ENCODE measurements at places on chromosomes 6 and 20. TPM values are rescaled to one million over a fixed set of nuclear protein-coding genes. Genes with fewer than 3 reads are reported as not detected.

- no peak for DNase-seq
Observed at GRCh38 chr20:4714818-4715217, 6.9 kb upstream of the PRND start.

- no peak for DNase-seq
Observed at GRCh38 chr6:155589190-155589589, 133.6 kb upstream of the NOX3 start.

- no peak for DNase-seq
Observed at GRCh38 chr6:124319410-124319809, 515.7 kb downstream of the NKAIN2 start.

- no peak for DNase-seq
Observed at GRCh38 chr6:53892707-53893106, 97.9 kb downstream of the LRRC1 start.

- DNase-seq = no peak
Observed at GRCh38 chr6:154479351-154479769, 31.1 kb downstream of the CNKSR3 start.

DNA sequence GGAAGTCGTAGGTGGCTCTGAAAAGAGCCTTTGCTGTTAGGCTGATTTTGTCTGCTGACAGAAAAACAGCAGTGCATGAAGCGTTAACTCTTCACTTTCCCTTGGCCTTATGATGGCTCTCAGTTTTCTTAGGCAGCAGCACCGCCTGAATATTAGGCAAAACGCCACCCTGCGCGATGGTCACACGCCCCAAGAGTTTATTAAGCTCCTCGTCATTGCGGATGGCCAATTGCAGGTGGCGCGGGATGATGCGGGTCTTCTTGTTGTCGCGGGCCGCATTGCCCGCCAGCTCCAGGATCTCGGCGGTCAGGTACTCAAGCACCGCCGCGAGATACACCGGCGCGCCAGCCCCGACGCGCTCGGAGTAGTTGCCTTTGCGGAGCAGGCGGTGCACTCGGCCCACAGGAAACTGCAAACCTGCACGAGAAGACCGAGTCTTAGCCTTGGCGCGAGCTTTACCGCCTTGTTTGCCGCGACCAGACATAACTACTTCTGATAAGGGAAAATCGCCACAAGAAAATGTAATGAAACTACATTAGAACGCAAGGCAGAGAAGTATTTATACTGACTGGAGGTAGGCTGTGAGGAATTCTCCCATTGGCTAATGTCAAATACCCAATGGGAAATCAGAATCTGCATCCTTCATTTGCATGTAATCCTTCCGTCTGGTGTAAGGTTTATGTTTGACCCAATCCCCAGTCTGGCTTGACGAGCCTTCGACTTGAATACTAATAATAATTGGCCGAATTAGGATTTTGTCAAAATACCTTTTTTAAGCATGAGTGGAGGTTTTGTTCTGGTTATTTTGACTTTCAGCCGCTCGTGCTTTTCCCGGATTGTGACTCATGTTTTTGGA is 53.9 kb upstream of the HFE start:
- DNase-seq = peak; percentile 58

- DNase-seq = no peak
Observed at GRCh38 chr6:96532399-96532798, 10.8 kb downstream of the UFL1 start.

GRCh38 chr20:16434062-16434664 is 139.1 kb downstream of the KIF16B start:
- peak; percentile 79 for DNase-seq

DNA sequence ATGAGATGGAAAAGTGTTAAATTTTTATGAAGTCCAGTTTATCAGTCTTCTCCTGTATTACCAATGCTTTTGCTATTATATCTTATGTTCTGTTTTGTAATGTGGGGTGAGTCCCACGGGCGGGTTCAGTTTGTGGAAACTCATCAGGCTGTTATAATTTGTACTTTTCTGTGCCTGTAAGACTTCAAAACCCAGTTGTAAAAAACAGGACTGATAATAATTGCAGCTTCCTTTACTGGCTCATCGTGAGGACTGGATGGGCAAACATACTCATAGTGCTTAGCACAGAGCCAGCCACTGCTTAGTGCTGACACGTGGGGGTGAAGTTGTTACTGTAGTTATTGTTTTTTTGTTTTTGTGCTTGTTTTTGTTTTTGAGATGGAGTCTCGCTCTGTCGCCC is 45.6 kb downstream of the TGM2 start:
- no peak for DNase-seq

RBPJL gene
- total RNA-seq = not detected

OXT gene
- not detected for total RNA-seq

ASIP gene
- total RNA-seq = not detected

LY6G5C gene
- 22.0 TPM for total RNA-seq
